ENCODE measurements at places on chromosomes 6 and 20. TPM values are rescaled to one million over a fixed set of nuclear protein-coding genes. Genes with fewer than 3 reads are reported as not detected.

The PLCB4 gene
- total RNA-seq: 6.3 TPM

The EPPIN gene
- not detected for total RNA-seq

The SLC35D3 gene
- total RNA-seq: not detected

The WFDC2 gene
- total RNA-seq: not detected
